ENCODE measurements at places on chromosomes 4 and X.

DNA sequence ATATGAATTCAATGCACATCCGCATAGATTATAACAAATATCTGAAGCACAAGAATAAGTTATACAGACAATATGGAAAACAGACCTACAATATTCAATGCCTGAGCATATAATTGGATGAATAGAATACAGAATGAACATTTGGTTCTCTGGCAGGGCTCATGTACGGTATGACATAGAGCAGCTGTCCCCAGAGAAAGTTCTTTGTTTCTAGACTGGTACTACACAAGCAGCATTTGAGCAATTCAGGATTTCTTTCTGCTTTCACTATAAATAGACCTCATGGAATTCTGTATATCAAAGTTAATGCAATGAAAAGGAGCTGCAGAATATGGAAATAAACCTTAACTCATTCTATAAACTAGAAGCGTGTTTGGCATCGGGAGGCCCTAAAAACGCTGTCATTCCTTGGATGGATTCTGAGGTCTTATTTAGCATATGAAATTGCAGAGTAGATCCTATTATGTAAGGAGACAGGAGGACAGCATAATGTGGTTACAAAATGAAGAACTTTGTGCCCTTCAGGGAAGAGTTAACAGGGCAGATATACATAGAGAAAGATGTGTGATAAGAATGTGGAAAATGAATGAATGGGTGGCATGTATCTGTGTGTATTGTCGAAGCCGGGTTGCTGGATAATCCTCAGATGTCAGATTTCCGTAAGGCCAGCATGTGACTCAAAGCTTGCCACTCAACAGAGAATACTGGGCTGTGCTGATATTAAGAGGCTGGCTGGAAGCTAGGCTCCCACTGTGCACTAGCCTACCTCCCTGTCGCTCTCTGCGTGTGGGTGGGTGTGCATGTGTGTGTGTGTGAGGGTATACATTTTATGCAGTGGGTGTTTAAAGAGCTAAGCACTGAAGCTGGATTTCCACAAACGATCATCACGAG lies 103.3 kb upstream of the SLC4A4 start:
- no peak for DNase-seq

DNA sequence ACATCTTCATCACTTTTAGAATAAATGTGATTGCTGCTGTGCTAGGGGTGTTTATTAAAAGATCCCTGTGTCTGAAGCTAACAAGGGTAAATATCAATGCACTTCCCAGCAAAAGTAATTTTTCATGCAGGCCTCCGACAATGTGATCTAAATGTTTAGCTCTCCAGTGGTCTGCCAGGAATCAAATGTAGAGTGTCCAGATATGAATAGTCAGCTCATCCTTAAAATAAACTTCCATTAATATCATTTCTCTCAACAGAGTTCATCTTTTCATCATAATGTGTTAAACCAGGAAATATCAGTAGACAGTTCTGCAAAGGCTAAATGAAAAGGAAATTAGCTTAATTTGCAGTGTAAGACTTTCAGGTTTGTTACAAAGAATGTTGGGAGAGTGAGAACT lies 102.2 kb upstream of the EGFL6 start:
- DNase-seq, result no peak

- DNase-seq, result no peak
Measured at GRCh38 chr4:172892300-172892699, 276.3 kb upstream of the GALNT7 start.

DNA sequence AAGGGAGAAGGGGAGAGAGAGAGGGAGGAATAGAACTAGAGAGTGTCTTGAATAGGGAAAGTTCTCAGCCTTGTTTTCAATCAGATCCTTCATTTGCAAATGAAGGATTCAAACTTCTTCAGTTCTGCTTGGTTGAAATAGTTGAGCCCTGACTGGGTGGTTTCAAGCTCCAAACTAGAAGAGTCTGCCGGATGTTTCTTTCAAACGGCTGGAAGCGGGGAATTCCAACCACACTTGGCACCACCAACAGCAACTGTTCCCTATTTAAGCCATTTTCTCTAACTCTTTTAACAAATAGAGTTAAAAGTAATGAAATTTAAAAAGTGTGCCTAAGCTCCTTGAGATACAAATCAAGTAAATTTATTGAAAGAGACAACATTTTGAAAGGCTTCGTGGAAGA lies 67.5 kb upstream of the DDX60 start:
- no peak for DNase-seq

DNA sequence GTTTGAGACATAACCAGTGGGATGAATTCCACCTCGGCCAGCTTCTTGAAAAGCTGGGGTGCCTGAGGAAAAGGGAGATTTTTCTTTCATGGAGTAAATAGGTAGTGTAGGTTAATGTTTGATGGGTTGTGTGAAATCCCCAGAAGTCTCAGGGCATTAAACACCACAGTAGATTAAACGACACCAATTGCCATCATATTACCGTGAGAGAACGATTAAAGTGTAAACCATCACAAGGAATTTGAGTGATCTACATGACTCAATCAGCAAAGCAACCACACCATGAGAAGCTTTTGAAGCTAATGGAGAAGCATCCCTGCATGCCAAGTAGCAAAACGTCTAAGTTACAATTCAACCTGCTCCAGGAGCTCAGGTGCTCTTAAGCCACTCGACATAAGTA lies 322.5 kb upstream of the GATB start:
- no peak for DNase-seq

GRCh38 chrX:17471861-17472260 lies 96.9 kb downstream of the NHS start:
- DNase-seq, result no peak

- DNase-seq, result no peak
Measured at GRCh38 chrX:8405631-8406030, 59.0 kb upstream of the VCX3B start.

GRCh38 chr4:77450006-77450405 lies 155.6 kb upstream of the CXCL13 start:
- DNase-seq, result no peak

DNA sequence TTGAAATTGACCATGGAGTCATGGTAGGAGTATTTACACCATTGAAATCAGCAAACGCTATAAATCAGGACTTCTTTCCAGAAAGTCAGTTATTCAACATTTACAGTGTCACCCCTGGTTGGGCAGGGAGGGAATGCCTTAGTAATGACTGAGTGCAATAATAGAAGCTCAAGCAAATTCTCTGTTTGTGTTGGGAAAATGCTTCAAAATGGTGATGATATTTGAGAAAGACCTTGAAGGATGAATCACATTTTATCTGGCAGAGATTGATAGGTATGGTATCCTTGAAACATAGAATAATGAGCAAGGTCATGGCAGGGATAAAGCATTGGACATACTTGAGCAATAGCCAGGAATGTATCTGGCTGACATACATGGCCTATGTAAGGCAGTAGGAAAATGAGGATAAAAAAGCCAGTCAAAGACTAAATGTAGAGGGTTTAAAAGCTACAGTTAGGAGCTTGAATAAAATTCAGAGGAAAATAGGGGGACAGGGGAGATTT lies 248.7 kb downstream of the FMR1NB start:
- no peak for DNase-seq

GRCh38 chr4:106806158-106806797 lies 229.8 kb downstream of the DKK2 start:
- DNase-seq, result no peak

- DNase-seq, result no peak
Measured at GRCh38 chrX:27057883-27058282, 405.3 kb downstream of the PPP4R3C start.

GRCh38 chrX:148610328-148610698 lies 109.9 kb downstream of the AFF2 start:
- no peak for DNase-seq

- no peak for DNase-seq
Measured at GRCh38 chr4:10015140-10015753, 6.0 kb downstream of the SLC2A9 start.

GRCh38 chr4:100075486-100076270 lies 114.6 kb downstream of the DDIT4L start:
- no peak for DNase-seq

GRCh38 chrX:109856974-109857373 lies 123.9 kb upstream of the ACSL4 start:
- DNase-seq, result no peak

- peak; percentile 17 for DNase-seq
Measured at GRCh38 chrX:148500423-148501385, at the start of gene AFF2. Gene AFF2, plus strand, starts transcription at chrX:148500617. Its CDS starts 481 bp downstream, at chrX:148501098.

DNA sequence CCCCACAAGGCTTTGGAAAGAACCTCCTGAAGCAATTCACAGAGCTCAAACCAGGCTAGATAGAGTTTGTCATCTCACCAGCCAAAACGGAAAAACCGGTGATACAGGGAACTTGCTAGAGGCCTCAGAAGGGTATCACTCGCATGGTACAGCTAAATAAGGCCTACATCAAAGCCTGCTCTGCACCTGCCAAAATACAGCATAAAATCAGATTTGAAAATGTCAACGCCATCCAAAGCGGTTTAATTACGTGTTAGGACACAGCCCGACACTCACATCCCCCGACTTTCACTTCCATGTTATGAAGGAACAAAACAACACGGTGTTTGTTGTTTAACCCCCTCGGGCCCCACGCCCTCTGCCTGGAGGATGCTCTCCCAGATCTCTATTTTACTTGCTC lies 65.0 kb downstream of the MAPK10 start:
- no peak for DNase-seq

- DNase-seq, result no peak
Measured at GRCh38 chr4:105644257-105644656, 64.2 kb downstream of the INTS12 start.

GRCh38 chrX:69538321-69538876 lies 34.3 kb downstream of the NALF2 start:
- peak; percentile 54 for DNase-seq

GRCh38 chr4:23401572-23401971 lies 488.3 kb downstream of the PPARGC1A start:
- DNase-seq, result no peak

DNA sequence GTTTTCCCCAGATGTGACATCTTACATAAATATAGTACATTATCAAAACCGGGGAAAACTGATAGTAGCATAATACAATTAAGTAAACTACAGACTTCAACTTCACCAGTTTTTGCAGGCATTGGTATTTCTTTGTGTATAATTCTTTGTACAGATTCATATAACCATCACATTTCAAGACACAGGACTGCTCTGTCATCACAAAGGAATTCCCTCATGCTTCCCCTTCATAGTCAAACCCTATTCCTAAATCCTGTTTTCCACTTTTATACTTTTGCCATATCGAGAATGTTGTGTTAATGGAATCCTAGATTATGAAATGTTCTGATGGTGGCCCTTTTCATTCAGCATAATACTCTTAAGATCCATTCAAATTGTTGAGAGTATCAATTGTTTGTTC lies 36.0 kb downstream of the STIM2 start:
- no peak for DNase-seq

GRCh38 chr4:112099701-112100297 lies 45.5 kb upstream of the FAM241A start:
- no peak for DNase-seq

DNA sequence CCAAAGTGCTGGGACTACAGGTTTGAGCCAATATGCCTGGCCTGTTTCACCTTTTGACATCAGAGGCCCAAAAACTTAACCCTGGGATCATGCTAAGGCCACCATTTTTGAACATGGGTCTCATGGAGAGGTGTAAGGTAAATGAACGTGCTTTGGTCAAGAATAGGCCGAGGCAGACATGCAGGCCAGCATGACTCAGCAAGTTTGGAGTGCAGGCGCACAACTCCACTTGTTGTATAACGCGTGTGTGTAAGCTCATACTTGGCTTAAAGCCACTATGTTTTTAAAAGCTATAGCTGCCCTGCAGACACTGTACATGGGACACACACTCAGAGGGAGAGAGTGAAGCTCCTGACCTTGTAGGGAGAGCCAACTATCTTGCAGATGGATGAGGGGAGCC lies 43.8 kb upstream of the HPSE start:
- no peak for DNase-seq

GRCh38 chrX:100376576-100376975 lies 33.5 kb downstream of the PCDH19 start:
- no peak for DNase-seq

GRCh38 chr4:1904042-1904441 lies 32.8 kb downstream of the NSD2 start:
- no peak for DNase-seq

DNA sequence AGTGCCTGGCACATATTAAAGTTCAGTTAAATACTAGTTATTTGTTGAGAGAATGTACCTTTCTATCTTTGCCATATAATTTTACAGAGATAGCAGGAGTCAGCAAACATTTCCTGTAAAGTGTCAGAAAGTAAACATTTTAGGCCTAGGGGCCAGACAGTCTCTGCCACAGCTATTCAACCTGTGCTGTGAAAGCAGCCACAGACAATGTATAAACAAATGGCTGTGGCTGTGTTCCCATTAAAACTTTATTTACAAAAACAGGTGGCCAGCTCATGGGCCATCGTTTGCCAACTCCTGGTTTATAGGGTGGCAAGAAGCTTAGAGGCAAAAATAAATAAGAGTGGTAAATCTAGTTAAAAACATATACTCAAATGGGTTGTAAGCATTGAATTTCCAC lies 34.0 kb upstream of the BRS3 start:
- no peak for DNase-seq

DNA sequence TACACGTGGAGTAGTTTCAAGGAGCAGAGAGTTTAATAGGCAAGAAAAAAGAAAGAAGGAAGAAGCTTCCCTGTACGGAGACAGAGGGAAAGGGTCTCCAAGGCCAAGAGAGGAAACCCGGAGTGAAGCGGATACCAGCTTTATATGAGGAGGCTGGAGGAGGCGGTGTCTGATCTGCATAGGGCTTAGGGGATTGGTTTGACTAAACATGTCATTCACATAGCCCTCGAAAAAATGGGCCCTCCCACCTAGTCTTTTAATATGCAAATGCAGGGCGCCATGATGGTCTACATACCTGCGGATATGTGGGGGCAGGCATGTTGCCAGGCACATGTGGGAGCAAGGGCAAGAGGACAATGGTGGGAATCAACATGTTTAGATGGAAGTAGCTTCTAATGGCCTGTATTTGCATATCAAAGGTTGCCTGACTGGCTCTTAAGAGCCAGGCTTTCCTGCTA lies 103.1 kb upstream of the UGT8 start:
- no peak for DNase-seq

DNA sequence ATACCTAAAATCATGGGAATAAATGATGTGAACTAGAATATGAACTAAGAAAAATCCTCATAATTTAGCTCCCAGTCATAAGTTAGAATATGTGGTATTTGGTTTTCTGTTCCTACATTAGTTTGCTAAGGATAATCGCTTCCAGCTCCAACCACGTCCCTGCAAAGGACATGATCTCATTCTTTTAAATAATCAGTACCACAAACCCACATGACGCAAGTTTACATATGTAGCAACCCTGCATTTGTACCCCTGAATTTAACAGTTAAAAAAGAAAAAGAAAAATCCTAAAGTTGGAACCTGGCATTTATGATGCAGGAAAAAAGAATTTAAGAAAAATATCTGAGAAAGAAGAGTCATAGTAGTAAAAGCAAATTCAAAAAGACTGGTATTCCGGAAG lies 13.3 kb downstream of the UBA6 start:
- DNase-seq, result no peak

- DNase-seq, result no peak
Measured at GRCh38 chr4:56410247-56411062, 23.2 kb upstream of the AASDH start.

DNA sequence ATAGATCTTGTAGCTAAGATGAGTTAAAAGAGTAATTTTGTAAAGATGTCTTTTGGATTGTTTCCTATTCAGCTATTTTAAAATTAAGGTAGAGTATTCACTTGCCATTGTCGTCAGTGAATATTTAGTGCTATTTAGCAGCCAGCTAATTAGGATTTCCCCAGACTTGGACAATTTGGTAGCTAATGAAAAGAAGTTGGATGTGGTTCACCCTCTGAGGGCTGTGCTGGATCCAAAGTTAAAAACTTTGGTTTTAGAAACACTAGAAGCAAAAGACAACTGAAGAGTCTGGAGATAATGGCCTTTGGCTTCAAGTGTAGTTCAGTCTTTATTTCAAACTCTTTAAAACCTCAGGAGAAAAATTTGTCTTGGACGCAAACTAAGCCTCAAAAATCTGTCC lies 41.3 kb downstream of the ATG4A start:
- no peak for DNase-seq

Data from effector CD4-positive, alpha-beta T cell (primary cell).